ENCODE measurements at places on chromosomes 5 and 9. TPM values are rescaled to one million over a fixed set of nuclear protein-coding genes. Genes with fewer than 3 reads are reported as not detected.

- DNase-seq = no peak
Measured at GRCh38 chr9:89384783-89385182, 66.5 kb downstream of the SECISBP2 start.

DNA sequence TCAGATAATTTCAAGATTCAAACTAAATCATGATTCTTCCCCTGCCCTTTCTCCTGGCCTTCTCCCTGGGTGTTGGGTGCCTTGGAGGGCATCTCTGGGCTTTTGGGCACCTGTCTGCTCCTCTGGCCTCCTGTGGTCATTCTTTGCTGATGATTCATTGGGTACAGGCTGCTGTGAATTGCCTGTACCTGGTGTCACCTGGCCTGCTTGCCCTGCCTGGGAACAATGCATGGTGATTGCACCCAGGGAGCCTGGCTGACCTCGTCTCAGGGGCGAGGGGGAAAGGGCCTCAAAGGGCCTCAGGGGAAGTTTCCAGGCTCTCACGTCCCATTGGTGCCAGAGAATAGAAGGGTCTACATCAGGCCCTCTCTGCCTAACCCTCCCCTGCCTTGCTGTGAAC lies 20.1 kb upstream of the CKMT2 start:
- DNase-seq = no peak

- no peak for DNase-seq
Measured at GRCh38 chr9:13557746-13558145, 278.3 kb upstream of the MPDZ start.

- DNase-seq = no peak
Measured at GRCh38 chr5:109937951-109938350, 248.2 kb downstream of the MAN2A1 start.

SH2D3C gene
- total RNA-seq = 35.3 TPM

Data from activated CD4-positive, alpha-beta memory T cell treated with anti-CD3 and anti-CD28 coated beads for 36 hours (primary cell).